ENCODE measurements at places on chromosomes 16 and 17.
A peak's percentile ranks its signal among the peaks of the same experiment; 100 is the strongest.

GRCh38 chr17:66727634-66728570 is 107.0 kb upstream of the CACNG5 start:
- DNase-seq, result no peak

GRCh38 chr16:57372372-57373116 is at the start of gene CX3CL1:
CX3CL1 (plus strand) TSS chr16:57372490; CDS start chr16:57372569, 79 bp downstream.
- no peak for DNase-seq

- no peak for DNase-seq
Observed at GRCh38 chr17:31580706-31581490, 189.4 kb downstream of the RAB11FIP4 start.

DNA sequence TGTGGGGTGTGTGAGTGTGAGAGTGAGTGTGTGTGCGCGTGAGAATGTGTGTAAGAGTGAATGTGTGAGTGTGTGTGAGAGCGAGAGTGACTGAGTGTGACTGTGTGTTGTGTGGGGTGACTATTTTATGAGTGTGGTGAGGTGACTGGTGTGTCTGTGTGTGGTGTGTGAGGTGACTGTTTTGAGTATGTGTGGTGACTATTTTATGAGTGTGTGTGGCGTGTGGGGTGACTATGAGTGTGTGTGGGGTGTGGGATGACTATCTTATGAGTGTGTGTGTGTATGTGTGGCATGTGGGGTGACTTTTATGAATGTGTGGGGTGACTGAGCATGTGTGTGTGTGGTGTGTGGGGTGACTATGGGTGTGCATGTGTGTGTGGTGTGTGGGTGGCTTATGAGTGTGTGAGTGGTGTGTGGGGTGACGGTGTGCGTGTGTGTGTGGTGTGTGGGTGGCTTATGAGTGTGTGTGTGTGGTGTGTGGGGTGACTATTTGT is 152.9 kb upstream of the PLCG2 start:
- DNase-seq, result no peak

- no peak for DNase-seq
Observed at GRCh38 chr16:50607447-50607846, 59.3 kb downstream of the NKD1 start.

- no peak for DNase-seq
Observed at GRCh38 chr17:81738801-81739393, 26.8 kb downstream of the SLC25A10 start.

- no peak for DNase-seq
Observed at GRCh38 chr17:16491131-16491702, 776 bp downstream of the LRRC75A start.

GRCh38 chr16:7025616-7026190 is 306.9 kb upstream of the RBFOX1 start:
- peak; percentile 9 for DNase-seq

DNA sequence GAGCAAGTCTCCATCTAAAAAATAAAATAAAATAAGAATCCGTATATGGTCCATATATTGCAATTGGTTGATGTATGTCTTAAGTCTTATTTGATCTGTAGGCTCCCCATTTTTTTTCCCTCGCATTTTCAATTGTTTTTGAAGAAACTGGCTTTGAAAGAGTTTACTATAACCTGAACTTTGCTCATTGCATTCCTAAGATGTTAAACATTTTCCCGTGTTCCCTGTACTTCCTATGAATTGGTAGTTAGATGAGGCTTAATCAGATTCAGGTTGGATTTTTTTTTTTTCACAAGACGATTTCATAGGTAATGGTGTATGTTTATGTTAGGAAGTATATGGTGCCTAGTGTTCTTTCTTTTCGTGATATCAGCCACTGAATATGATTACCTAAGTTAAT is 3.3 kb downstream of the LRRC36 start:
- no peak for DNase-seq

GRCh38 chr16:22924492-22924891 is 110.5 kb downstream of the HS3ST2 start:
- no peak for DNase-seq

GRCh38 chr16:56013962-56014552 is 138.9 kb upstream of the CES5A start:
- DNase-seq, result peak; percentile 5

- peak; percentile 6 for DNase-seq
Observed at GRCh38 chr16:86874141-86874540, 295.8 kb downstream of the FOXL1 start.

DNA sequence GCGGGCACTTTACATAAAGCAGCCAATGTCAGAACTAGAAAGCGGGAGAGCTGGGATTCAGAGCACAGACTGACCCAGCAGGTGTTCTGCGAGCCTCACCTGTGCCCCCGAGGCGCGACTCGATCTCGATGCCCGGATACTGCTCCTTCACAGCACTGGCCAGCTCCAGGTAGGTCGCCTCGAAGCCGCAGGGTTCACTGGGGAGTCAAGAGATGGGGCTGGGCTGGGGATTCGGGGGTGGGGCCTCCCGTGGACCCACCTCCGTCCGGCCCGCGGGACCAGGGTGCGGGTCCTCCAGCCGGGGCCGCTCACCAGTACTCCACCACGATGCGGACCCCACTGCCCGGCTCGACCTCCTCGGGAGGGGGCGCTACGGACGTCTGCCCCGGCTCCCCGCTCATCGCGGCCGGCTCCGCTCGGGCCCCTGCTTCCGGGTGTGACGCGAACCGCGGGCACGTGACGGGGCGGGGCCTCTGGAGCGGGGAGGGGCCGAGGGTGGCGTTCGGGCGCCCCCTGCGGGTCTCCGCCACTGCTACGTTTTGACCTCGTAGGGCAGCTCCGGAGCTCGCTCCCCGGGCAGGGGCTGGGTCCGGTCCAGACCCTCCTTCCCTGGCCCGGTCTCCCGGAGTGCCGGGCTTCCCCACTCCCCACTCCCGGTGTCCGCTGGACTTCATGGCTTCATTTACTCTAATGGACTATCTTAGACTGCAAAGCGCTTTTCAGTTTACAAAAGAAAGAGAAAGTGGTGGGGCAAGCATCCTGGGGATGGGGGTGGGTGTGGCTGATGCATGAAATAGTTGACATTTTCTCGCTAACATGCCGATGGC is at the start of gene MIEN1:
Gene MIEN1 (minus strand): TSS at position 438 of the 827 bp plus-strand sequence. CDS start 37 bp downstream, at position 401.
- peak; percentile 89 for DNase-seq

DNA sequence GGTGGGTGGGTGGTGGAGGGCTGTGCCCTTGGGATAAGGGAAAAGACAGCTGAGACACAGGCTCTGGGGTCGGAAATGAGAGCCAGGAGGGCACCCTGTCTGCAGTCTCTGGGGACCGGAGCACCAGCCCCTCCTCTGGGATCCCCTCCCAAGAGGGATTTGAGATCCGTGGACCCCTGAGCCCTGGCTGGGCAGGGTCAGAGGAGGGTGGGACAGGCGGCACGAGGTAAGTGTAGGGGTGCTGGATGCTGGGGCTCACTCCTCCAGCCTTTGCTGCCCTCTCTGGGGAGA is 425 bp downstream of the SGSH start:
- no peak for DNase-seq

DNA sequence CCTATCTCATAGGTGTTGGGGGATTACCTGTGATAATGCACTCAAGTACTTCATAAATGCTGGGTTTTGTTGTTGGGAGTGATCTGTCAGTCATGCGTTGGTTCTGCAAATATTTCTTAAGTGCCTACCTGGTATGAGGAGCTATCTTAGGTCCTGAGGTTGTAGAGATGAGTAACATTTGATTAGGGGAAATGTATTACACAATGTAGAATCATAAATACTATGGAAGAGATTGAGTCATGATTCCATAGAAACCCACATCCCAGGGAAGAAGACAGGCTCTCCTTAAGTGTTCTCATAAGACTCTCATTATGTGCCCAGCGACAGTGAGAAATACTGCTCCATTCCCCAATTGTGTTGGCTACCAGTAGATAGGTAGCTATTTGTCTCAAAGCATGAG is 240.1 kb downstream of the FTO start:
- DNase-seq, result no peak

GRCh38 chr17:68892658-68893057 is 62.5 kb downstream of the ABCA8 start:
- DNase-seq, result no peak

- DNase-seq, result no peak
Observed at GRCh38 chr16:17380613-17381012, 90.1 kb downstream of the XYLT1 start.

DNA sequence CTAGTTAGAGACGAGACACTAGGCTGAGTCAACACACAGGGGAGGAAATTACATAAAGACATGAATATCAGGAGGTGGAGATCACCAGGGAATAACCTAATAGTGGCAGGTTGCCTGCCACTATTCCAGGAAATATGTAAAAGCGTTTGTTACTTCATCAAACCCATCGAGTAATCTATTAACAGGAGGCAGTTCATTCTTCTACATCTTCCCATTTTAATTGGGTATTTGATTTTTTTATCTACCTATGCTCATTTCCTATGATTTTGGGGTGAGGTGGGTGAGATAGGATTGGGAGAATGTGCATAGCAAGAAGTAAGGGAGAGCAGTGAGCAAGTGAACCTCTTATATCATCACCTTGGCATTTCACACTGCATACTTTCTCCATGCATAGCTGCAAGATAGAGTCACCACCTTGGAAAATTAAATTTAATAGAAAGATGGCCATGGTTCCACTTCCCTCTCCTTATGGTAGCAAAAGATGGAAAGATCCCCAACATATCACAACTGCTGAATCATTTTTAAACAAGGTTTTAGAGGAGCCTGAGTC is 312.2 kb downstream of the TMEM114 start:
- no peak for DNase-seq

- DNase-seq, result peak; percentile 33
Observed at GRCh38 chr17:17313350-17313991, 10.3 kb downstream of the NT5M start.

DNA sequence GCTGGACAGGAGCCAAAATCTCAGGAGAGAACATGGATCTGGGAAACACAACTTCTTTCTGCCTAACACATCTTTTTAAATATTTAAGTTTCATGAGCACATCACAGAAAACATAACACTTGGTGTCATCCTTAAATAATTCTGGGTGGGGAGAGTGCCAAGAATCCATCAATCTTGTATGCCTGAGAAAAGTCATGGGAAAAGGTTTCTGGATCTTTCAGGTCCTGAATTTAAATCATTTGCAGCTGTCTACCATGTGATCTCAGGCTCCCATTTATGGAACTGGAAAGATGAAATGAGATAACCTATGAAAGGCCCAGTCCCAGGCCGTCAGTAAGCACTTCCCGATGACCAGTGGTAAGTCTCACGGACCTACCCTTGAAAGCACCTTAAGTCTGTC is 15.1 kb downstream of the CDH11 start:
- DNase-seq, result no peak
